ENCODE measurements at places on chromosomes 16 and 17. TPM values are rescaled to one million over a fixed set of nuclear protein-coding genes. Genes with fewer than 3 reads are reported as not detected.
A peak's percentile ranks its signal among the peaks of the same experiment; 100 is the strongest.

The MMP25 gene
- 0.51 TPM for total RNA-seq

The GNAO1 gene
- total RNA-seq, result 7.6 TPM

The RASL10B gene
- total RNA-seq, result 0.94 TPM

The TXNL4B gene
- 6.4 TPM for total RNA-seq

The VMO1 gene
- total RNA-seq, result not detected

The ETV4 gene
- 5.6 TPM for total RNA-seq

The ABCC6 gene
- 0.49 TPM for total RNA-seq

The PIK3R6 gene
- 0.30 TPM for total RNA-seq

The PRR35 gene
- total RNA-seq, result not detected

The PNMT gene
- 1.6 TPM for total RNA-seq

The SLC16A13 gene
- 3.7 TPM for total RNA-seq

The LGALS9B gene
- total RNA-seq, result not detected

The PRSS36 gene
- 6.5 TPM for total RNA-seq

The CACNG1 gene
- total RNA-seq, result not detected

DNA sequence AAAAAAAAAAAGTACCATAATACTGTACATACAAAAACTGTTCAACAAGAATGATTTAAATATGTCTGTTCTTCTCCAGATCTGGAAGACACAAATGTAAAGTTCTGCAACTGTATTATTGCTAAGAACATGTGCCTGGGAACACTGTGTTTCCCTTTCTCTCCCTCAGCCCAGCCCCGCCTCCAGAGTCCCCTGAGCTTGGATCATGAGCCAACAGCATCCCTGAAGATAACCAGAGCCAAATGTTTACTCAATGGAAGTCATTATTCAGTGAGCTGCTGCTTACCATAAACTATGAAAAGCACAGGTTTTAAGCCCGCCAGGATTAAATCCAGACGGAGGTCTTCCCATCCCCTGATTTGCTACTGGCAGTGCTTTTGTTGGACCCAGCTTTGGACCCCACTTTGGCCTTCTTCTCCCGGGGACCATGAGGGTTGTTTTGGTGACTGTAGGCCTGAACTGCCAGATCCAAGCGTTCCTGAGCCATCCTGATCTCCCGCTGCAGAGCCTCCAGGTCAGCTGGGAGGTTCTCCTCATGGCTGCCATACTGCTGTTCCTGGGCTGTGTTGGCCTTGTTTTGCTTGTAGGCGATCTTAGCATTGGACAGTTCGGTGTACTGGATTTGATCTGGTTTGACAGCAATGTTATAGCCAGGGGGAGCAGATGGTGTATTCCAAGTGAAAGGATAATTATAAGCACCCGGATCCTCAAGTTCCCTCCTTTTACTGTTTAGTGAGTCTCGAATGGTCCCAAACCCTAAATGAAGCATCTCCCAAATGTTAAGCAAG, 25.6 kb downstream of the GJC1 start:
- no peak for DNase-seq

- no peak for DNase-seq
These were observed 2.2 kb downstream of the NT5M start for GRCh38 chr17:17305281-17305801.

DNA sequence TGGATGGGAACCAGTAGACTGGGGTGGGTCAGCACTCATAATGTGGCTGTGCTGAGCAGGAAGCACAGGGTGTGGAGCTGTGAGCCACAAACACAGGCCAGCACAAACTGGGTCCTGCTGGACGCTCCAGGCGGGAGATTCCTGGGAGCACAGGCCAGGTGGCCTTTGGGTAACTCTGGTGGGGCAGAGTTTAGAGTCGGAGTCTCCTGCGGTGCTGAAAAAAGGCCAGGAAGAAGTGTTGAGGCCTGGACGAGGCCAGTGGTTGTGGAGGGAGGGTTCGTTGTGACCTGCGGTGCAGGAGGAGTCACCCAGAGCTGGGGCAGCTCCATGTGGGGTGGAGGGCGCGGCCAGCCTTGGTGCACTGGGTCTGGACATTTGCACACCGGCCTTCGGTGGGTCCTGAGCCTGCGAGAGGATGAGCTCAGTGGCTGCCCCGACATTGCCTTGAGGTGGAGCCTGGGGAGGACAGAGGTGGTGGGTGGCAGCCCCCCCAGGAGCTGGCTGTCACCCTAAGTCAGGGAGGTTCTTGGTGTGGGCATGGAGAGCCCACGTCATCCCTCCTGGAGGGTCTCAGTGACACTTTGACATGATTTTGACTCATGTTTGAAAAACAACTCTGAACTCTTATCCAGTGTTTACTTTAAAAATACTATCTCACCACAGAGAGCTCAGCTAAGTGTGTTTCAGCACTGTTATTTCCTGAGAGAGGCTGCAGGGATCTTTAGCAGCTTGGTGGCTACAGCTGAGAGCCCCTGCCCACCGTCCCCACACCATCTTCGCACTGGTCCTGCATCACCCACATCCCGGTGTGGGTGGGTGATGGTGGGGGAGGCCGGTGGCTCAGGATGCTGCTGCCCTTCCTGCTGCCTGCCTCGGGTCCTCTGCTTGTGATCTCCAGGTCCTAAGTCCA, 98.7 kb downstream of the NPIPB11 start:
- DNase-seq, result no peak

DNA sequence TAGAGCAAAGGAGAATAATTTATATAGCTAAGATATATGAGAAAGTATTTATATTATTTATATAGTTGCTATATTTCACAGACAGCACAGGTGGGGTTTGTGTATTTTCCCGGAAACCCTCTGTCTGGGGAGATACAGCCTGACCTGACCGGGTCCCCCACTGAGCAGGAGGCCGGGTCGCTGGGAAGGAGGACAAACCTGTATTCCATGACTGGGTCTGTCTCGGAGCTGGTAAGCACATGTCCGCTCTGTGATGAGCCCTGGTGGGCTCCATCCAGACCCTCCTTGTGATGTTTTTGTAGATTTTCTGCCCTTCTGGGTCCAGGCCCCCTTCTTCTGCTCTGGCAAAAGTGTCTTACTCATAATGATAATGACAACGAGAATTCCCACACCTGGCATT, 27.7 kb downstream of the WNT9B start:
- DNase-seq, result no peak

DNA sequence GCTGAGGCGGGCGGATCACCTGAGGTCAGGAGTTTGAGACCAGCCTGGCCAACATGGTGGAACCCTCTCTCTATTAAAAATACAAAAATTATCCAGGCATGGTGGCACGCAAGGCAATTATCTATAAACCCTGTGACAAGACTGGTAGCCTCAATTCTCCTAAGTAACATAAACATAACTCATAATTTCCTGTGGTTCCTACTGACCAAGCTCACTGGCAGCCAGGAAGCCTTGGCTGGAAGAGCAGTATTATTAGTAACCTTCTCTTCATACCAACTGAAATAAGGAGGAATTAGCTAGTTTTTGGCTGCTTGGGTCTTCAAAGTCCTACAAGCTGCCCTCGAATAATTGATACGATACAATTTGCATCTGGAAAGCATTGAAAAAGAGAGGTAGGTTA, 31.6 kb upstream of the LRRC37A3 start:
- no peak for DNase-seq

- DNase-seq, result no peak
These were observed 58.0 kb upstream of the HNF1B start for GRCh38 chr17:37802712-37803416.

DNA sequence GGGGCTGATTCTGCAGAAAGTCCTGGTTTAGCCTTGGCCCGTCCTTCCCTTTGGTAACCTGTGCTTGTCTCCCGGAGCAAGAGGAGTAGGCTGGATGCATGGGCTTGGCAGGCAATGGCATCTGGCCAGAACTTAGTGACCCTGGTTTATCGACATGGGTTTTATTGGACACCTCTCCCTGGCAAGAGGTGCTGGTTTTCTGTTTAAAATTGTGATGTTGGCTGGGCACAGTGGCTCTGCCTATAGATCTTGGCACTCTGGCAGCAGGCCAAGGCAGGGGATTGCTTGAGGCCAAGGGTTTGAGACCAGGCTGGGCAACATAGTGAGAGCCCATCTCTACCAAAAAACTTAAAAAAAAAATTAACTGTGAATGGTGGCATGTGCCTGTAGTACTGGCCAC, 31.2 kb downstream of the SLC12A3 start:
- DNase-seq, result no peak

DNA sequence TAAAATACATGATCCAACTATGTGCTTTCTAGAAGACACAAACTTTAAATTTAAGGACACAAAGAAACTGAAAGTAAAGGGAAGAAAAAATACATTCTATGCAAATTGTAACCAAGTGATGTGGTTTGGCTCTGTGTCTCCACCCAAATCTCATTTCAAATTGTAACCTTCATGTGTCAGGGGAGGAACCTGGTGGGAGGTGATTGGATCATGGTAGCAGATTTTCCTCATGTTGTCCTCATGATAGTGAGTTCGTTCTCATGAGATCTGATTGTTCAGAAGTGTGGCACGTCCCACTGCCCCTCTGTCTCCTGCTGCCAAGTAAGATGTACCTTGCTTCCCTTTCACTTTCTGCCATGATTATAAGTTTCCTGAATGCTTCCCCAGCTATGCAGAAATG, 15.0 kb downstream of the OR1A1 start:
- no peak for DNase-seq

GRCh38 chr16:57803134-57803990, 1.1 kb upstream of the KIFC3 start:
- DNase-seq, result no peak

DNA sequence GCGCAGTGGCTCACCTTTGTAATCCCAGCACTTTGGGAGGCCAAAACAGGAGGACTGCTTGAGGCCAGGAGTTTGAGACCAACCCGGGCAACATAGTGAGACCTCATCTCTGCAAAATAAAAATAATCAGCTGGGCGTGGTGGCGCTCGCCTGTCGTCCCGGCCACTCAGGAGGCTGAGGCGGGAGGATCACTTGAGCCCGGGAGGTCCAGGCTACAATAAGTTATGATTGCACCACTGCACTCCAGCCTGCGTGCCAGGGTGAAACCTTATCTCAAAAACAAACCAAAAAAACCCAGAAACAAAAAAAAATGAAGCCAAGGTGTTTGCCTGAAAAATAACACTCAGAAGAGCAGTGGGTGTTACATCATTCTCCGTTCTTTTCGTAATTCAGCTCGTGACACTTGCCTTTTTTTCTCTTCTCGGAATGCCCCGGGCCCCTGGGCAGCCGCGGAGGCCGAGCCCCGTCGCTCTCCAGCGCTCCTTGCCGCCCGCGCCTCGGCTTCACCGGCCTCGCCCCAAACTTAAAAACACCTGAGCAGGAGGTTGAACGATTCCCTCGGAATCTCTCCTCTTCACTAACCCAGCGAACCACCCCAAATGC, 17.0 kb downstream of the PRCD start:
- DNase-seq, result no peak

- no peak for DNase-seq
These were observed 167.1 kb downstream of the CCDC182 start for GRCh38 chr17:57577751-57578607.

DNA sequence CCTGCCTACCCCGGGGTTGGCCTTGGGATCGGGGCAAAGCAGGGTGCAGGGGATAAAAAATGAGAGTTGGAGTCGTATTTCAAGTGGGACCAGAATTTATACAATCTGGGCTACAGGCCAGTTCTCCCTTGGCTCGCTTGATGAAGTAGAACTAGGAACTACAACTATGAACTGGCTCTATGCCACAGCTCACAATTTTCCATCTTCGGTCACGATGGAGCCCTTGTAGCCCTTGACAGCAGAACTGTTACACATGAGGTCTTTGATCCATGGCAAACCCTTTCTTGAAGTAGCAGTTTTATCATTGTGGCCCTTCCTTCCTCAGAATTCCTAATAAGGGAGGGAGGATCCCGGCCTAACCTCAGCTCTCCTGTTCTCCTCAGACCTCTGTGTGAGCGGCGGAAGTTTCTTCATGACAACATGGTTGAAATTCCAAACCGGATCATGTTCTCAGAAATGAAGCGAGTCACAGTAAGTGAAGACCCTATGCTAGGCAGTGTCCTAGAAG, 17.1 kb downstream of the LIG3 start:
- DNase-seq, result no peak

GRCh38 chr17:55351226-55351625, 70.4 kb downstream of the MMD start:
- no peak for DNase-seq

- DNase-seq, result no peak
These were observed 33.4 kb upstream of the CLEC18A start for GRCh38 chr16:69917739-69918138.

DNA sequence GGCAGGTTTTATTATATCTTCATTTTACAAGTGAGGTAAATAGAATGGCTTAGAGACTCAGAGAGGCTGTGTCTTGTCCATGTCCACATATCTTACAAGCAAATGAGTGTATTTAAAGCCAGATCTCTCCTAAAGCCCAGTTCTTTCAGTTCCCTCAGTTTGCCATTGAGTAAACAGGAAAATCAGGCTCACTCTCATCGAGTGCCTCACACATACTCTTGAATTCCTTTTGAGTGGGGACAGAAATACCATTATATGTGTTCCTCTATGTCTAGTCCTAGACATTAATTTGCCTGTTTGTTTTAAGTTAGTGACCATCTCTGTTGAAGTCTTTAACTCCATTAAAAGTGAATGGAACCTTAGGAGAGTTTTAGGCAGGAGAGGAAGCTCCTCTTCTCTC, 40.1 kb downstream of the BPTF start:
- no peak for DNase-seq

DNA sequence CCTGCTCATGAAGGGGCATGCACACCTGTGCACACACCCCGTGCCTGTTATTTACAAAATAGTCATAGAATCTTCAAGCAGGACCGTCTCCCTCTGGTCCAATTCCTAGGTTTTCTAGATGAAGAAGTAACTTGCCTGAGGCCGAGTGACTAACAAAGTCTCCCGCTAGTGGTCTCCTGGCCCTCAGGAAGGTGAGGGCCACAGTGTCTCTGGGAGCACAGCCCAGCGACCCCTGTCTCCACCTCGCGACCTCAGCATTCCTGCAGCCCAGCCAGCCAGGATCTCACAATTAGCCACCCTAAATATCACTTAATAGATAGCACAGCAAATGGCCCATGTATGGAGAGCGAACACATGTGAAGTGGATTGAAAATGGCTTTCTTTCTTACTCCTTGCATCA, 30.5 kb upstream of the CACNG1 start:
- DNase-seq, result no peak

GRCh38 chr16:81608523-81609209, 164.1 kb downstream of the CMIP start:
- DNase-seq, result peak; percentile 70

- DNase-seq, result peak; percentile 82
These were observed 22.6 kb downstream of the ZNF213 start for GRCh38 chr16:3157229-3158025.

Data from suprapubic skin (tissue), 4 donors.